ACHN (cell line): ENCODE measurements at places on chromosomes 12 and 14.

DNA sequence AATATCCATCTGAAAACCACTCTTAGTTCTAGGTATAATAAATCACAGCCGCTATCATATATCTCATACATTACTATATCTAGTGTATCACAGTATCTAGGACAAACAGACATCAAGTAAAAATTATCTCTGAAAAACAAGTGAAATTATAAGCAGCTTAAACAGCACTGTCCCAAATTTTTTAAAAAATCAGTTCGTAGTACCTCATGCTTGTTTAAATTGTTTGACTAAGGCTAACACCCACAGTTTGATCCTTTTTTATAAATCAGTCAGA, 33.9 kb downstream of the CDK17 start:
- DNase-seq: no peak

- DNase-seq: no peak
Measured at GRCh38 chr14:83355609-83356008, 1822.0 kb upstream of the SEL1L start.

GRCh38 chr14:96117101-96117897, 78.1 kb downstream of the C14orf132 start:
- no peak for DNase-seq

GRCh38 chr14:103129301-103130016, 6.2 kb downstream of the TNFAIP2 start:
- peak; percentile 44 for DNase-seq

GRCh38 chr14:100155756-100156616, 3.5 kb downstream of the DEGS2 start:
- DNase-seq: no peak

GRCh38 chr14:99795046-99795445, 1.8 kb downstream of the EML1 start:
- no peak for DNase-seq

DNA sequence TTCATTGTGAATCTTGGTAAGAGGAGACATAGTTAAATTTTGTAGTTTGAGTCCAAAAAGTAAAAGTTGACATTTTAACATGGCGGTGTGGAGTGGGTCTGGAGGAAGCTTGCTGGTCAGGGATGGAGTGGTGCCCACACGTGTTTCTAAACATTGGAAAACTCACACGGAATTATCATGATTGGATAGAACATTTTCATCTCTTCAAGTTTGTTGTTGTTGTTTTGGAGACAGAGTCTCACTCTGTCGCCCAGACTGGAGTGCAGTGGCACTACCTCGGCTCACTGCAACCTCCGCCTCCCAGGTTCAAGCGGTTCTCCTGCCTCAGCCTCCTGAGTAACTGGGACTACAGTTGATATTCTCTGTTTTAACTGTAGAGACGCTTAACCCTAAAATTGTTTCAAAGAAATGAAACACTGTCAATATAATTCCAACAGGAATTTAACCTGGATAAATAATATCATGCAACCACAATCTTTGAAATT, 502 bp upstream of the MBIP start:
- no peak for DNase-seq

DNA sequence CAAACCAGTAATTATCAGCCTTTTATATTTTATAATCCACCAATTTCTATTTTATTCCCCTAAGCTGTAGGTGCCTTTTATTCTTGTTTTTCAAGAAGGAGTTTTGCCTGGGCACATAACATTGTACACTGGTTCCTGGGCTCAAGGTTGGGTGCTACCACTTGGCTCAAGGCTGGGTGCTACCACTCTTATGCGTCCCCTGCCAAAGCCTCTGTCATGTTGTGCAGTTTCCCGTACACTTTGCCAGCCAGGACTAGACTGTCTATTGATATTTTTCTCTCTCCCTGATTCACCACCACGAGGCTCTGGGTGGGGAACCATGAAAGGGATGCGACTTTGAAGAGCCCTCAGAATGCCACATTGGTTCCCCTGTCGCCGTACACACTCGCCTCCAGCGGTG, 52.5 kb upstream of the VASH1 start:
- no peak for DNase-seq

DNA sequence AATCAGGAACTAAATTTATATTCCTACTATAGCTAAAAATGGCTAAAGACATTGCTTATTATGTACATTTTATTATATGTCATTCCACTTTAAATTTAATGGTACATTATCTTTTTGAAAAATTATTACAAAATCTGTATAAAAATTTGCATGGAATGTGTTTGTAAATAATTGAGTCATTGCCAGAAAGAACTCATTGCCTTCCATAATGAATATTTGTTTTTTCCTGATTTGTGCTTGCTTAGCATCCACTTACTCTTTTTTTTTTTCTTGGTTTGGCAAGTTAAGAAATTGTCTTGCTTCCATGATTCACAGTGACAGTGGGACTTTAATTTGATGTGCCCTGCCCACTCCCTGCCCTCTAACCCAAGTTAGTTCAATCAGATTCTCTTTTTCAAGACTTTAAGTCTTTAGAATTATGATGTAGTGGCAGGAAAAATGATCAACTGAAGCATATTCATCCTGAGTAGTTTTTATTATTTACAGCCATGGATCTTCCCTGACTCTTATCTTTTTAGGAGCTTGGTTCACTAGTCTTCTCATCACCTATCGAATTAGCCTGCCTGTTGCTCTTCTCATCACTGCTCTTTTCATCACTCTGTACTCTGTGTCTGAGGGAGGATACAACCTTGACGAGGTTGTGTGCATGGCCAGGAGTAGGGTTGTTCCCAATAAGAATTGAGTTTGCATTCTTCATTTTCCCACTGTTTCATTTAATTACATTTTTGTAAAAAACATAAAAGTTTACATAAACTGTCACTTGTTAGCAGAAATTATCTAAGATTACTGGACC, 442.0 kb downstream of the BTG1 start:
- no peak for DNase-seq

GRCh38 chr12:93783832-93784231, 106.7 kb downstream of the CRADD start:
- DNase-seq: no peak
